ENCODE measurements at places on chromosomes 13 and 19. TPM values are rescaled to one million over a fixed set of nuclear protein-coding genes. Genes with fewer than 3 reads are reported as not detected.

Gene BRSK1
- total RNA-seq: 11.3 TPM

Gene SOX1
- total RNA-seq: not detected

Gene ZNF491
- total RNA-seq: 2.8 TPM

Gene CLASRP
- 10.7 TPM for total RNA-seq

Gene SIGLEC9
- not detected for total RNA-seq

Gene ZNF525
- 7.0 TPM for total RNA-seq

Gene TMPRSS9
- not detected for total RNA-seq

Gene CYP2F1
- not detected for total RNA-seq

Gene ADAMTSL5
- total RNA-seq: 1.3 TPM

Gene ZNF626
- total RNA-seq: 5.3 TPM

Gene RXFP2
- total RNA-seq: not detected

Gene RNF225
- 0.15 TPM for total RNA-seq

Gene RFPL4A
- not detected for total RNA-seq

Gene KLK6
- 0.08 TPM for total RNA-seq

Gene GPC6
- total RNA-seq: 32.8 TPM

Gene KCNC3
- total RNA-seq: not detected

Gene GNG8
- not detected for total RNA-seq

Gene NRTN
- not detected for total RNA-seq

Gene ZNF90
- 1.6 TPM for total RNA-seq

Gene SOHLH2
- 0.38 TPM for total RNA-seq

Gene ZNF320
- 9.0 TPM for total RNA-seq

Gene ZNF699
- 2.9 TPM for total RNA-seq

Gene ATXN8OS
- not detected for total RNA-seq

Gene CRX
- total RNA-seq: not detected

Gene EMP3
- 421 TPM for total RNA-seq

Data from smooth muscle cell of the coronary artery (primary cell).